SK-N-DZ (cell line): ENCODE measurements at places on chromosomes 12 and 14.

DNA sequence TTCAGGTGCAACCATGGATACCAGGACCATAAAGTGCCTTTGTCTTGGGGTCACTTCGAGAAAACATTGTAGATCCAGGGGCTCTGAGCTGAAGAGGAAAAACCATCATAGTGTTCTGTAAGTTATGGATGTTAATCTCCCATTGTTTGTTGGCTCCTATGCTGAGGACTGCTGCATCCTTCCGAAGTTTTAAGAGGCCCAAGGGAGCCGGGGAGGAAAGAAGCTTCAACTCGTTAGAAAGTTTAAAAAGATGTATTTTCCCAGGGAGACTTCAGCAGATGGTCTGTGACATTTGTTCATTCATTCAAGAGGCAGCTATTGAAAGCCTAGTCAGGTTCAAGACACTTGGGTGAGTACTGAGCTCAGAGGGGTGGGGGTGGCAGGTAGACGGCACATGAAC lies 378.8 kb upstream of the TBX3 start:
- no peak for DNase-seq

DNA sequence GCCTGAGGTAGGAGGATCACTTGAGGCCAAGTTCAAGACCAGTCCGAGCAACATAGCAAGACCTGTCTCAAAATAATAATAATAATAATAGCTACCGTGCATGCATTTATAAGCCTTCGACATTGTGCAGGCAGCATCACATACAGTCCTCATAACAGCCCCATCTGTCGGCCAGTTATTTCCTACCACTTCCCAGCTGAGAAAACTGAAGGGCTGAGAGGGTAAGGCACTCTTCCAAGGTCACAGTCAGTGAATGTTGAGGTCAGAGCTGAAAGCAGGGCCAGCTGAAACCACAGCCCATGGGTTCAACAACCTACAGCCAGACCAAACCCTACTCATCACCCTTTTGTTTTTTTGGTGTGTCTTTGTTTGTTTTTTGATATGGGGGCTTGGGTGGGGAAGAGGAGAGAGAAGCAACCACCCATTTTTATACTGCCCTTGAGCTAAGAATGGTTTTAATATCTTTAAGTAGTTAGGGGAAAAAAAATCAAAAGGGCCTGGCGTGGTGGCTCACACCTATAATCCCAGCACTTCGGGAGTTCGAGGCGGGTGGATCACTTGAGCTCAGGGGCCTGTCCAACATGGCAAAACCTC lies 16.8 kb upstream of the ITPK1 start:
- DNase-seq, result peak; percentile 23

- DNase-seq, result no peak
Observed at GRCh38 chr12:71981149-71981548, 42.5 kb downstream of the TPH2 start.

DNA sequence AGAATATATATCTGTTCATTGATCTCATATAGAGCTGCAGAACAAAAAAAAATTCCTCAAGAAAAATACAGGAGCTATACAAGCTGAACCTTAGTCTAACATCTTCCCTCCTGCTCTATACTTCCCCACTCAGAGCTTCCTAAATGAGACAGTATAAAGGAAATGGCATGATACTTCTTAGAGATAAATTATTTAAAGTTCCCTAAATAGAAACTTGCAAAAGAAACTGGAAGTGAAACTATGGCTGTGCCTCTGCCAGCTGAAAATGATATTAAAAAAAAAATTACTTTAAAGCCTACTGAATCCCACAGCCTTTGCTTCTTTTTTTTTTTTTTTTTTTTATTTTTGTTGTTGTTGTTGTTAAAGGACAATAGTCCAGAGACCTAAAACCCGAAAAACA lies 11.6 kb upstream of the NEK9 start:
- DNase-seq, result no peak

DNA sequence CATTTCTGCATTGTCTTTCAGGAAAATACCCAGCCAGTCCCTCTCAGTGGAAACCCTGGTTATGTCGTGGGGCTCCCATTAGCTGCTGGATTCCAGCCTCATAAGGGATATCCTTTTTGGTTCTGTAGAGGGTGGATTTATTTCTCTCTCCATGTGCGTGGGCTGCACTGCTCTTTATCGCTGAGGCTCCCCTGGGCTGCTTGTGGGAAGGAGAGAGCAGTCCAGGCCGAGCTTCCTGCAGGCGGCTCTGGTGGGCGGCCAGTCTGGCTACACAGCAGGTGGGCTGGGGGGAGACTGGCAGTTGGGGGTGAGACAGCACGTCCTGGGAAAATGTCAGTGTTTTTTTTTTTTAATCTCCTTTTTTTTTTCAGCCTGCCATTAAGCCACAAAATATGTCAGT lies 27.6 kb downstream of the TCTN1 start:
- no peak for DNase-seq

- no peak for DNase-seq
Observed at GRCh38 chr12:25552681-25553080, 402 bp downstream of the LMNTD1 start.

- DNase-seq, result no peak
Observed at GRCh38 chr12:12891881-12892355, 556 bp downstream of the GPRC5A start.

- no peak for DNase-seq
Observed at GRCh38 chr14:60800409-60800808, 65.8 kb downstream of the MNAT1 start.

- no peak for DNase-seq
Observed at GRCh38 chr12:124852911-124853427, 10.7 kb downstream of the SCARB1 start.
